ENCODE measurements at places on chromosomes 3 and 15.

GRCh38 chr3:162586591-162586990 lies 1090.0 kb downstream of the OTOL1 start:
- DNase-seq: no peak

- no peak for DNase-seq
Observed at GRCh38 chr15:64138331-64138941, 13.1 kb upstream of the SNX22 start.

DNA sequence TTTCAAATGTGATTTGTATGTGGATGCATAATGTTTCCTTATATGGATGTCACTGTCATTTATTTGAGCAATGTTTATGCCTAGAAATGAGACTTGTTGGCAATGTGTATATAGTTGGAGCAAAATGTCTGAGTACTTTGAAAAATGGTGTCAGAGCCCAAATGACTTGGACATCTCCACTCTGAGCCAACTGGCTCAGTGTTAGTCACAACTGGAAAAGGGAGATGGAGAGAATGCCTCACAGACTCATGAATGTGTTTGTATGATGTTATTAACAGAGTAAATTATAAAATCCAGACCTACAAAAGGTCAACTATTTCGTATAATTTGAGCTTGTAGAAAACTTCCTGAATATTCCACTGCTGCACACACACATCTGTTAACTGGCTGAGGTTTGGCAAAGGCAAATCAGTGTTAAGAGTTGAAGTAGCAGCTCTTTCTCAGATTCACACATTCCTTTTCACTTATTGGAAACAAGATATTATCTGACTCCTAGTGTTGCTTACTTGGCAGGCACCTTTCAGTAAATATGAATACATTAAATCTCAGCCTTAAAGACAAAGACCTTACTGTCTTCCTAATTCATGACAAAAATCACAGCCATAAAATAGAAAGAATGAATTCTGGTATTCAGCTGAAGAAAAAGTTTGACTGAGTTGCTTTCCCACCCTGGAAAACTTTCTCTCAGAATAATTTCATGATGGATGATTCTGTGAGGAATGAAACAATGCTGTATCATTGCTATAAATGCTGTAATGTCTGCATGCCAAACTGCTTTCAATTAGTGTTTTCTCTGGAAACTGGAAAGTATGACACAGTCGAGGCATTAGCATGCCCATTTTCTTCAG lies 27.0 kb downstream of the ADIPOQ start:
- DNase-seq: no peak

DNA sequence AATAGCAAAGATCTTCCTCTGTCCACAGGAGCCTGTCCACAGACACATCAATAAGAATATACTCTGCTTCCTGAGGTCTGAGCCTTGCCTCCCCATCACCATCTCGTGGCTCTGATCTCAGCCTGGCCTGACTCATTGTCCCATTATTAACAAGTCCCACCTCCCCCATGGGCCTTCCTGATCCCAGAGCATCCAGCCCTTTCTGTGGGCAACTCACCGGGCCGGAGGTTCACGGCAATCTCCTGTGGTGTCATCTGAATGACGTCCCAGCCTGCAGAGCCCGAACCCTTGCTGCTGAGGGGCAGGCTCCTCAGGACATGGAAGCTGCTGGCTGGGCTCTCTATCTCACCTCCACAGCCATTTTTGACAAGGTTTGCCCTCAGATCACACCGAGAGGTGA lies 28.1 kb downstream of the ITGB5 start:
- DNase-seq: no peak

DNA sequence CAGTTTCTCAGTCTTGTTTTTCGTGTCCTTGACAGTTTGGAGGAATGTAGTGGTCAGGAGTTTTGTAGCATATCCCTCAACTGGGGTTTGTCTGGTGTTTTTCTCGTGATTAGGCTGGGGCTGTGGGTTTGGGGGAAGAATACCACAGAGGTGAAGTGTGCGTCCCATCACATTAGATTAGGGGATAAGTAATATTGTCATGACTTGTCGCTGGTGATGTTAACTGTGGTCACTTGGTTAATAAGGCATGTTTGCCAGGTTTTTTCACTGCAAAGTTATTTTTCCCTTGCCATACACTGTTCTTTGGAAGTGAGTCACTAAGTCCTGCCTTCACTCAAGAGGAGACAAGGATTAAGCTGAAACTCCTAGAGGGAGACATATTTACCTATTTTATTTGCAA lies 39.1 kb downstream of the PAK2 start:
- no peak for DNase-seq

- DNase-seq: no peak
Observed at GRCh38 chr3:47491186-47491585, 15.4 kb upstream of the SCAP start.

- DNase-seq: no peak
Observed at GRCh38 chr3:49238274-49239127, 38.5 kb downstream of the C3orf62 start.

- DNase-seq: no peak
Observed at GRCh38 chr3:155347901-155348300, 54.4 kb upstream of the STRIT1 start.

- no peak for DNase-seq
Observed at GRCh38 chr3:22704166-22704565, 499.0 kb upstream of the UBE2E2 start.

DNA sequence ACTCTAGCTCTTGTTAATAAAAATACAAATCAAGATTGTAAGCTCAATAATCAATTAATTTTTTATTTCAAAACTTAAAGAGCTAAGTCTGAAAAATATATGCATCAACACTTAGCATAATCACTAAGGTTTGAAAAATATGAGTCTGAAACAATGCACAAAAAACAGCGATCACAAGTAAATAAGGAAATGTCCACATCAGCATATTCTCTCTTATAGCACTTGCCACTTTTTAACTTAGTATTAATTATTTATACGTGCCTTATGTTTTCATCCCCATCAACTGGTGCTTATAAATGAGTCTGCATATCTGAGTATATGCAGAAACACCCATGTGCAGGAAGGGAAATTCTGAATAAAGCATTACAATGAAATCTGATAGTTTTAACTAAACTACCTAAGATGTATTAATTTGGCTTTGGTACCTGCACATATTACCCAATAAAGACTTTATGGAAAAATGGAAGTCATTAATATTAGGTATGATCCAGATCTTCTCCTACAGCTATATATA lies 28.3 kb downstream of the AQR start:
- no peak for DNase-seq

- DNase-seq: no peak
Observed at GRCh38 chr3:46036191-46036590, 8.9 kb upstream of the XCR1 start.

DNA sequence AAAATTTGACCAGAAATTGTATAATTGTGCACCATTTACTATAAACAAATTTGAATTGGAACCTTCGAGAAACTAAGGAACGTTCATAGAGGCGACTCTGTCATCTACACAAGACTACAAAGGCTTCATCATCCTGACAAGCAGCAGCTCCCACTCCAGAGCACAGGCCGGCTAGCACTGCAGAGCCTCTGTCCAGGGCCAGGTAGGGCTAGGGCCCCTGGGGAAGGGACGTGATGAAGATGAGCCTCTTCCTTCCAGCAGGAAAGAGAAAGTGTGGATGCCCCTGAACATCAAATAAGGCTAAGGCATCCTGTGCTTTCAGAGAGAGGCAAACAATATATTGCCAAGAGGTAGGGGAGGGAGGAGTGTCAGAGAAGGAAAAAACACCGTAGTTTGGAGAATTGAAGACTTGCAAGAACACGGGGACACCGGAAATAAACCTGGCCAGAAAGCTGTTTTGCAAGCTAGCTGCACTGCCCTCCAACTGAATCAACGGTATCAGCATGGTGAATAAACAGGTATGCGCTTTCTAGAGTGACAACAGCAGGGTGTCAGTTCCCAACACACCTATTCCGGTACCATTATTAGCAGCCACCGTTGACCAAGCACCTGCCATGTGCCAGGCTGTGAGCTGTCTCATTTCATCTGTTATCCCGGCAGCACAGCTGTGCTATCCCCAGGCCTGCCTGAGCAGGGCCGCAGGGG lies 12.4 kb downstream of the XXYLT1 start:
- DNase-seq: no peak

DNA sequence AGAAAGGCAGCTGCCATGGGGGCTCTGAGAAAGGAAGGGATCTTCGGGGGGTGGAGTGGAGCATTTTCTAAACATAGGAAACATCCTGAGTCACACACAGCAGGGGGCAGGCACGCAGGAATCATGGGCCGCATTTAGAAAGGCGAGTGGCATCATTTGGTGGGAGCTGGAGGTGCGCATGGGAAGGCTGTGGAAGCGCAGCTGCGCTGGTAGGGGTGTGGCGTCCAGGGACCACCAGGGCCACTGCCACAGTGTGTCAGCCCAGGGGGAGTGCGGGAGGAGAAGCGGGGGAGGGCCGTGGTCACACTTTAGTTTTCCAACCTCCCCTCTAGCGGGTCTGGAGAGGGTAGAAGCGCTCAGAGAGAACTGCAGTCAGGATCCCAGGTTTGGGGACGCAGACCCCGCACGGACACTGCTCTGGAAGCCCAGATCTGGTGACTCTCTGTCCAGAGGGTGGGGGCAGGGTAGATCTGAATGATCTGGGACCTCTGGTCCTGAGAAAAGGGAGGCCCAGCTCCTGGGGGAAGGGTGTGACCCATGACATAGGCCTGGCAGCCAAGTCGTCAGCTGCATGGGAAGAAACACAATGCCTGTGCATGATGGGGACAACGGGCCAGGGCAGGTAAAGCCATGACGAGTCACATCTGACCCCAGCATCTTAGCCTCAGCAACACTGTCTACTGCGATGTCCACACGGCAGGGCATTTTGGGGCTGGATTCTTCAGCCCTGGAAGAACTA lies 88.0 kb upstream of the IQSEC1 start:
- no peak for DNase-seq

GRCh38 chr3:16801698-16802097 lies 83.1 kb upstream of the PLCL2 start:
- no peak for DNase-seq

- no peak for DNase-seq
Observed at GRCh38 chr3:54533856-54534255, 394.0 kb downstream of the LRTM1 start.

- DNase-seq: no peak
Observed at GRCh38 chr15:53875139-53875538, 103.1 kb upstream of the UNC13C start.
